Heart left ventricle (tissue), 16 donors: ENCODE measurements at places on chromosomes 5 and 9. TPM values are rescaled to one million over a fixed set of nuclear protein-coding genes. Genes with fewer than 3 reads are reported as not detected.

GRCh38 chr5:32143617-32144377 is 30.3 kb downstream of the GOLPH3 start:
- no peak for DNase-seq

DNA sequence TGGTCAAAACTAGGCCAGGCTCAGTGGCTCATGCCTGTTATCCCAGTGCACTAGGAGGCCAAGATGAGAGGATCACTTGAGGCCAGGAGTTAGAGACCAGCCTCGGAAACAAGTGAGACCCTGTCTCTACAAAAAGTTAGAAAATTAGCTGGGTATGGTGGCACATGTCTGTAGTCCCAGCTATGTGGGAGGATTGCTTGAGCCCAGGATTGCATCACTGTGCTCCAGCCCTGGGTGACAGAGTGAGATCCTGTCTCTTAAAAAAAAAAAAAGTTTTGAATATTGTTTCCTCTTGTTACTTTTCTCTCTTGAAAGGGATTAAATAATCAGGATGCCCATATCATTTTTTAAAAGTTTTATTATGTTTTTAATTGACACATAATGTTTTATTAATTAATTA is 7.6 kb downstream of the ARHGEF37 start:
- no peak for DNase-seq

DNA sequence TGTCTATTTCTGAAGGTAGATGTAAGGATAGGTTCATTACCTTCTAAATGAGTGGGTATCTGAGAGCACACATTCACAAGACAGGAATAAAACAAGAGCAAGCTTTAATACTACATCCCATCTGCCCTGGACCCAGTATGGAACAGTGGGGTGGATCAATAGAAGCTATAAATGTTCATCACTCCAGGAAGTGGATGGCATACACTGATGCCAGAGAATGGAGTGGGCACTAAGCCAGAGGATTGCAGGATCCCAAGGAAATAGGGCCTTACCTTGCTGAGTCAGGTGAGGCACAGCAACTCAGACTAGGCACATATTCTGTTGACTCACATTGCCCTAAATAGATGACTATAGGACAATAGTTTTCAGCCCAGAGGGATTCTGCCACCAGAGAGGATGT is 21.3 kb upstream of the COX7C start:
- no peak for DNase-seq

GRCh38 chr9:71819115-71819739 is 50.9 kb upstream of the CEMIP2 start:
- DNase-seq = peak; percentile 16

DNA sequence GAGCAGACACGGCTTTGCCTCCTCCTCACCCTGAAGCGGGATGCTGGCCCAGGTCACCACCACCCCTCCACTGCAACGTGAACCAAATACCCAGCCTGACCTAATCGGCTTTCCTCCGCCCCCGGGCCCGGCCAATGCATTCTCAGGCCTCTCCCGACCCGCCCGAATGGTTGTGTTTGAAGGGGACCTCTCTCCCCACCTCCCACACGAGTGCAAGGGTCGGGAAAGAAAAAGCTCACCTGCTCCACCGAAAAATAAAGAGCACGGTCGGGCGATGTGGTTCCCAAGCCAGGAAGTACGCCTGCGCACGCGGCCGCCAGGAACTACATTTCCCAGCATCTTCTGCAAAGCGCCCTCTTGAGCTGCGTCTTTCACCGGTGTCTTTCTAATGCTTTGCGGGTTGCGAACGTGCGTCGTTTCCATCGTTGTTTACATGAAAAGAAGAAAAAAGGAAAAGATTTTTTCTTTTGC is at the start of gene ZNF883:
Gene ZNF883 (minus strand): TSS at position 282 of the 471 bp plus-strand sequence.
- peak; percentile 63 for DNase-seq

- DNase-seq = no peak
Measured at GRCh38 chr5:159338118-159338517, 7.8 kb upstream of the IL12B start.

DNA sequence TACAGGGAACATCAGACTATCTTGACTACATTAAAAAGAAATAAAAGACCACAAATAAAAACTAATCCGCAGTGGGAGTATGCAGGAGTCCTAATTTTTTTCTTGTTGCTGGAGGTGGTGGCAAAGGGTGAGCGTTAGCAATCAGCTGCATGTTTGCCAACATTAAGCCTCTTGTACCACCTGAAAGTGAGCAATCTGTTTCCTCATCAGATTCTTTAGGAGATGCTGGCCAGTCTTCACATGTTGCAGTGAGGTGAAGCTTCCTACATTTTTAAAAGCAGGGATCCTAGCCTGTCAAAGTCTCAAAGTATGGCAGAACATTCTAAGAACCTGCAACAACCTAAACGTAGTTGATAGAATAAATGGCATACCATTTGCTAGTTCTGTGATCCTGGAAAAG is 162.2 kb upstream of the MEF2C start:
- no peak for DNase-seq

DNA sequence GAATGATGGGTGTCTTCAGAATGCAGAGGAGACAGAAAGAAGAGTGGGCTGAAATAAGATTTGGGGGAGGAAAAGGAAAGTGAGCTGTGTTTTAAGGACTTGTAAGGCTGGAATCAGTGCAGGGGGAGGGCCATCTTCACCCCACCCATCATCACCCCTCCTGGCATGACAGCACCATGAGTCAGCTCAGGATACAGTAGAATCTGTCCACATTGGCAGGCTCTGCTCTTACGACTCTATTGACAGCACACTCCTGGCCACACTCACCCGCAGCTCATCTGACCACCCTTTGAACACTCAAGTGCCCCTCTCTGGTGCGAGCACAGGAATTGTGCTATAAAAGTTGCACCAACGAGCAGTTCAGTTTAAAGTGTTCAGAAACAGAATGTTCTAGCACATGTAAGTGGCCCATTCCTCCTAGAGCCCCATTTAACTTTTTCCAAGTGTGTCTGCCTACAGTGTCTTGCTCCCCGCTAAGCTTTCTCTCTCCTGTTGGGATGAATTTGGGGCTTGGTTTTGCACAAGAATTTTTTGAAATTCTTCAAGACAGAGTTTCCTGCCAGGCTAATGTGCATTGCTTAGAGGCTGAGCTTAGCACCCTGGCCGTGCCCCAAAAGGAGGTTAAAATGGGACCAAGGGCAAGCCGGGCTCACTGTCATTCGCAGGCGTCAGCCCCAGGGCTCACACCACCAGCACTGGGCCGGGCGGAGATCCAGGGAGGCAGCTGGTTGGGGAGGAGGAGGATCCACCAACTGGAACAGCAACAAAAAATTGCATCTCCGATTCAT is 12.0 kb downstream of the ADRA1B start:
- peak; percentile 74 for DNase-seq

DNA sequence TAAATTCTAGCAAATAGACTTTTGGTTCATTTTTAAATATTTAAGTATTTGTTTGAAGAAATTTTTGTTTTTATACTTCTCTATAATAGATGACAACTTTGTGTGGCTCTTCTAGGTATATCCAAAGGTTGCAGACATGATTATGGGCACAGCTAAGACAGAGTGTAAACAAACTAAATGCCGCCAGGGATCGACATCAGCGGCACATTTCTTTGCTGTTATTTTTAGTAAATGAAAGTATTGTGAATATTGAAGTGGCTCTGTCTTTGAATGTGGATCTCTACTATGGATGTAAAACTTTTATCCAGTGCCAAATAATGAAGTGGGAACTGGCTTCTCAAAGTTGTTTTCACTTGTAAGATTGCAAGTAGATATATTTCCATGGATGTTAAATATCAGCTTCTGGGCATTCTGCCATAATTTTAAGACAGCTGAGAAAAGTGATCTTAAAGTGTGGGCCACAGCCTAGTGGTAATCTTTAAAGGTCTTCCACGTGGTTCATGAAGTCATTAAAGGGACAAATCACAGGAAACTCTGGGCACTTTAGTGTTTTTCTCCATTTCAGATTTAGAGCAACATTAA is 589.9 kb downstream of the ZNF608 start:
- DNase-seq = no peak

DNA sequence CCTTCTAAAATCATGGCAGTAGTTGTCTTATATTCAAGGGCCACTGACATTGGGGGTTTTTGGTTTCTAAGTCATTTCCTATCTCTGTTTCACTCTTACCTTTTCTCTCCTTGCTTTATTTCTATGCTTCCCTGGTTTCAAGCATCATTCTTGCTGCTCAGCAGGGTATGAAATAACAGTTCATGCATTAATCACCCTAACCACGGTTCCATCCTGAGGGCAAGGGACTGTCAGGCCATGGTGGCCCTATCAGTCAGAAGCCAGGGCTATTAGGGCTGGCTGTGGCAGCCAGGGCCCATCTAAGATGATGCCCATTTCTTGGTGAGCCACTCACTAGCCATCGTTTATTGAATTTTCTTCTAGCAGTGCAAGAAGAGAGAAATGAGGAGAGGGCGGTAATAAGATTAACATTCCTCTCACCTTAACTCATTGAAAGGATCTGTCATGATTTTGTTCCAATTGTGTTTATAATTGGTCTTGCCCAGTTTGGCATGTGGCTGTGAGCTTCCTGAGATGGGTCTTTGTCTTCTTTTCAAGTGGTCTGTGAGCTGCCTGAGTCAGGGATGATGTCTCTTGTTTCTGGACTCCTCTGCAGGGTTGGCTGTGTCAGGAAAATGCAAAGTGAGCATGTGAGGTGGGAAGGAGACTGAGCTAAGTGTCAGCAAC is 45.2 kb downstream of the CYSTM1 start:
- no peak for DNase-seq

DNA sequence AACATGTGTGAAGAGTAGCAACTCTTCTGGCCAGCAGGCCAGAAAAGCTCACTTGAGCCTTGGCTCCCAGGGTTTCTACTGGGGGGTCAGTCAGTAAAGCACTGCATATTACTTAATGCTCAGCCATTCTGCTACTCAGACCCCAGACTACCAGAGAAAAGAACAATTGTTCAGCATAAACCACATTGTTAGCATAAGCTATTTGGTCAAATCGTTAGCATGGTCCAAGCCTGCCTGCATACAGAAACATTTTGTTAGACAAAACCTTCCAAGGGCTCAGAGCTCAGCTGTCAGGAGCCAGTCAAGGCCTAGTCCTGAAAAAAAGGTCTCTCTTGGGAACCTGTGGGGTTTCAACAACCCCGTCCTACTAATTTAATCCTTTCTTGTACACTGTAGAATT is 449.3 kb downstream of the PRR16 start:
- DNase-seq = no peak

- DNase-seq = no peak
Measured at GRCh38 chr9:14031060-14031414, 282.9 kb downstream of the NFIB start.

DNA sequence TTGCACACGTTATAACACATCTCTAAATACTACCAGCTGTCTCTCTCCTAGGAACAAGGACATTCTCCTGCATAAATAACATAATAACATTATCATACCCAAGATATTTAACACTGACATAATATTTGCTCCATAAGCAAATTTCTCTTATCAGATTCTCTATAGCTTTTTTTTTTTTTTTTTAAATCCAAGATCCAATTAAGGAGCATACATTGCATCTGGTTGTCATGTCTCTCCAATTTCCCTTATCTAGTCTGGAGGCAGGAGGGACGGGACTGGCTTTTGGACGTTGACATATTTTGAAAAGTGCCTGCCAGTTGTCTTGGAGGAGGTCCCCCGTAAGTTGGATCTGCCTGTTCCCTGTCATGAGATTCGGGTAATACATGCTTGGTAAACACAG is 76.6 kb downstream of the RAPGEF1 start:
- no peak for DNase-seq

MRNIP gene
- total RNA-seq = 8.5 TPM

ZNF354B gene
- total RNA-seq = 7.0 TPM

INSL4 gene
- not detected for total RNA-seq

CCDC192 gene
- total RNA-seq = 1.3 TPM
